Placental epithelial cell (primary cell): ENCODE measurements at places on chromosomes 13 and 19. TPM values are rescaled to one million over a fixed set of nuclear protein-coding genes. Genes with fewer than 3 reads are reported as not detected.

The ZSCAN4 gene
- total RNA-seq: 0.22 and 0.39 TPM in 2 replicates

The MAST1 gene
- under 0.01 and 0.43 TPM in 2 replicates for total RNA-seq

The RGL3 gene
- 2.4 TPM in 1 of 2 replicates, not detected in the other for total RNA-seq

The ZNF549 gene
- total RNA-seq: 5.3 and 5.9 TPM in 2 replicates

The PRX gene
- 2.4 and 9.4 TPM in 2 replicates for total RNA-seq

The FPR1 gene
- total RNA-seq: 0.11 TPM in 1 of 2 replicates, not detected in the other

The CFD gene
- total RNA-seq: 1.3 and 1.6 TPM in 2 replicates

The DHRS12 gene
- 4.0 and 10.2 TPM in 2 replicates for total RNA-seq

The TPTE2 gene
- total RNA-seq: not detected in 2 replicates

The CYP4F2 gene
- not detected in 2 replicates for total RNA-seq

The MBD3L2 gene
- total RNA-seq: not detected in 2 replicates

The PLIN4 gene
- total RNA-seq: not detected in 2 replicates

The FPR2 gene
- not detected in 2 replicates for total RNA-seq

The ONECUT3 gene
- not detected in 2 replicates for total RNA-seq

The KPTN gene
- 3.1 and 4.6 TPM in 2 replicates for total RNA-seq

The UHRF1 gene
- total RNA-seq: 25.9 and 26.8 TPM in 2 replicates

The LMTK3 gene
- 2.1 and 2.7 TPM in 2 replicates for total RNA-seq

The DHX34 gene
- total RNA-seq: 17.7 and 20.3 TPM in 2 replicates

The GPR4 gene
- not detected in 2 replicates for total RNA-seq

The PSPN gene
- total RNA-seq: 1.2 and 1.4 TPM in 2 replicates

The CPB2 gene
- total RNA-seq: 1.6 TPM in 1 of 2 replicates, not detected in the other

The SLC44A2 gene
- 188 and 341 TPM in 2 replicates for total RNA-seq

The HIPK4 gene
- total RNA-seq: 0.22 and 0.39 TPM in 2 replicates

The ATP8B3 gene
- 4.0 and 5.9 TPM in 2 replicates for total RNA-seq

The CACNG6 gene
- total RNA-seq: not detected in 2 replicates
